ENCODE measurements at places on chromosomes 3 and 15. TPM values are rescaled to one million over a fixed set of nuclear protein-coding genes. Genes with fewer than 3 reads are reported as not detected.
A peak's percentile ranks its signal among the peaks of the same experiment; 100 is the strongest.

DNA sequence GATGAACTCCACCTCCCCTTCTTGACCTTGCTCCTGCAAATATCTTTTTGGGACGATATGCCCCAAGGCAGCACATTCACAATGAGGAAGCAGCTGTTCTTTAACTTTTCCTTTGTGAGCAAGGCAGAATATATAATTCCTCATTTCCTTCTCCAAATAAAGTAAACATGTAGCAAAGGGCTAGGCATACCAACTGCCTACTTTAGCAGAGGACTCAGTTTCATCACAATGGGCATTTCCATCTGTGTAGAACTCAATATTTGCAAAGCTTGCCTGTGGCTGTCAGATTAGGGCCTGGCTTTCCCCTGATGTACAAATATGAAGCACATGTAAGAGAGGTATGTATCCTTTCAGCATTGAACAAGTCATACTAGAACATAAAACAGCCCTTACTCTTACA, 366.9 kb downstream of the RSL24D1 start:
- DNase-seq = no peak
- no peak overlapping the region for H3K27ac ChIP-seq
- no peaks in the 10 kb centered on the region for H3K36me3 ChIP-seq
- H3K4me3 ChIP-seq = no peak overlapping the region
- H3K27me3 ChIP-seq = no peaks in the 10 kb centered on the region

- H3K36me3 ChIP-seq = no peaks in the 10 kb centered on the region
- no peak for DNase-seq
- no peaks in the 10 kb centered on the region for H3K4me1 ChIP-seq
- H3K27me3 ChIP-seq = no peaks in the 10 kb centered on the region
- H3K4me3 ChIP-seq = no peak overlapping the region
- no peak overlapping the region for H3K27ac ChIP-seq
Measured at GRCh38 chr3:149990423-149990948, 19.8 kb upstream of the PFN2 start.

- H3K27me3 ChIP-seq = no peaks in the 10 kb centered on the region
- DNase-seq = no peak
- H3K4me3 ChIP-seq = no peak overlapping the region
- H3K4me1 ChIP-seq = peaks cover 60% of the 10 kb centered on the region
- no peaks in the 10 kb centered on the region for H3K36me3 ChIP-seq
Measured at GRCh38 chr3:141410408-141410807, 42.1 kb downstream of the ZBTB38 start.

DNA sequence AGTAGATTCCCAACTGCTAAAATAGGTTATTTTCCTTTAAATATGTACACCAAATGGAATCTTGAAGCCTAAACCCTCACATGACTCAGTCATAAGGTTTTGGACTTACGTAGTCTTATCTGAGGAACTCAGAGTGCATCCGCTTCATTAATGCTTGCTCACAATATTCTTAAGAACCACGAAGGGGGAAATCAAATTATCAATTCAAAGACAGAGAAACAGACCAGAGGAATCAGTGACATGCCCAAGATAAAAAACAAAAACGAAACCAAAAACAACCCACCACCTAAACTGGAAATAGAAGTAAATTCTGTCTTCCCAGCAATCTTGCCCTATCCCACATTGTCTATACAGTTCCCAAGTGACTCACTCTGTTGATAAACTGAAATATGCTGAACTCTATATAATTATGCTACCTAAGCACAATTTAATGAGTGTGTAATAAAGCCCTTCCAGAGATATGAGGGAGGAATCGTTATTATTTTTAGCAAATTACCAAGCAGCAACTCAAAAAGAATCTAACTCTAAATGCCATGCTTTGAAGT, 135.4 kb upstream of the CBLB start:
- H3K4me3 ChIP-seq = no peak overlapping the region
- H3K27ac ChIP-seq = peak overlapping the region; percentile 69
- no peaks in the 10 kb centered on the region for H3K36me3 ChIP-seq
- DNase-seq = peak; percentile 28
- no peaks in the 10 kb centered on the region for H3K4me1 ChIP-seq
- no peaks in the 10 kb centered on the region for H3K27me3 ChIP-seq

Gene ZNF774
- 2.1 TPM for total RNA-seq

All from hepatocyte (in vitro differentiated cells).